ENCODE measurements at places on chromosomes 1 and 21. TPM values are rescaled to one million over a fixed set of nuclear protein-coding genes. Genes with fewer than 3 reads are reported as not detected.

SYT11 gene
- 3.6 TPM for total RNA-seq

GRCh38 chr1:77018761-77019160 is 151.5 kb downstream of the ST6GALNAC5 start:
- DNase-seq: no peak
- H3K4me3 ChIP-seq: no peak overlapping the region
- no peaks in the 10 kb centered on the region for H3K27me3 ChIP-seq

CHD5 gene
- 0.28 TPM for total RNA-seq

DNA sequence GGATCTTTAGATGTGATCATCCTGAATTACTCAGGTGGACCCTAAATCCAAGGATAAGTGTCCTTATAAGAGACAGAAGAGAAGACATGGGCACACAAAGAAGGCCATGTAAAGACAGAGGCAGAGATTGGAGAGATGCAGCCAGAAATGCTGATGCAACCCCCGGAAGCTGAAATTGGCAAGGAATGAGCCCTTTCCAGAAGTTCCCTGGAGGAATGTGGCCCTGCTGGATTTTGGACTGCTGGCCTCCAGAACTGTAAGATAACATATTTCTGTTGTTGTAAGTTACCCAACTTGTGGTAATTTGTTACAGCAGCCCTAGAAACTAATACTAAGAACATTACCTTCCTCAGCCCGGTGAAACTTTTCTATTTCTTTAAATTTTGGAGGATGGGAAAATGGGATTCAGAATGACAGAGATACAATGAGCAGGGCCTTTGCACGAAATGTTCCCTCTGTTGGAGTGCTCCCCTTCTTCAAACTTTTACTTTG is 11.2 kb upstream of the PLPP3 start:
- DNase-seq: no peak
- no peaks in the 10 kb centered on the region for H3K4me1 ChIP-seq
- H3K27me3 ChIP-seq: no peaks in the 10 kb centered on the region
- no peak overlapping the region for H3K27ac ChIP-seq
- H3K36me3 ChIP-seq: no peaks in the 10 kb centered on the region

GRCh38 chr1:211566431-211567025 is 12.4 kb downstream of the SLC30A1 start:
- H3K4me3 ChIP-seq: no peak overlapping the region
- no peaks in the 10 kb centered on the region for H3K36me3 ChIP-seq
- no peaks in the 10 kb centered on the region for H3K27me3 ChIP-seq
- H3K27ac ChIP-seq: no peak overlapping the region
- no peak for DNase-seq

DNA sequence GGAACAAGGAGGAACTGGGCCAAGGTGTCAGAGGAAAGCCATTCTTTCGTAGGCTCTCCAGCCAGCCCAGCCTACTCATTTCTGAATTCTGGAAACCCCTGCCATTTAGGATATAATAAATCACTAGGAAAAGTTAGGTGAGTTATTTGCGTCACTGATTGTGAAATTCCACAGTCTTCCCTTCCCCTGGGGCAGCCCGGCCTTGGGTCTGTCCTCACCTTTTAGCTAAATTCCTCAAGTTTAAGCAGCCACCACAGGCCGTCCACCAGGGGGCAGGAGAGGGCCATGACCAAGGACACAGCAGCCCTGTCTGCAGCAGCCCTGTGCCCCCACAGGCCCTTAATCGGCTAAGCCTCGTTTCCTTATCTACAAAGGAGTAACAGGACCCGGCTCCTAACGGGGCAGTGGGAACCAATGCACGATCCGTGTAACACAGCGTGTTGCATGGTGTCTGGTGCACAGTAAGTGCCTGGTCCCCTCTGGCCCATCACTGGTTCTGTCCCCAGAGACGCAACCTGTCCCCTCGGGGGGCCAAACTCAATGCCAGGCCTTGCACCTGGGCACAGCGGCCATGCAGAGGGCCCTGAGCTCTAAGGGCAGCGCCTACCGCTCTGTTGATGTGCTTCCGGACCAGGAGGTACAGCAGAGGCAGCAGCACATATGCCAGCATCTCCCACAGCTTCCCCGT is 18.1 kb downstream of the GPR157 start:
- no peak overlapping the region for H3K4me3 ChIP-seq
- no peaks in the 10 kb centered on the region for H3K27me3 ChIP-seq
- DNase-seq: peak; percentile 58
- no peak overlapping the region for H3K27ac ChIP-seq
- peaks cover 6% of the 10 kb centered on the region for H3K4me1 ChIP-seq

- H3K27ac ChIP-seq: no peak overlapping the region
- H3K4me3 ChIP-seq: no peak overlapping the region
- H3K4me1 ChIP-seq: no peaks in the 10 kb centered on the region
- no peaks in the 10 kb centered on the region for H3K27me3 ChIP-seq
- no peak for DNase-seq
Measured at GRCh38 chr1:60436186-60436585, 362.6 kb upstream of the C1orf87 start.

GRCh38 chr1:116453906-116454305 is 80.9 kb downstream of the ATP1A1 start:
- H3K36me3 ChIP-seq: no peaks in the 10 kb centered on the region
- H3K27me3 ChIP-seq: no peaks in the 10 kb centered on the region
- no peak for DNase-seq
- H3K4me3 ChIP-seq: no peak overlapping the region

GRCh38 chr1:206455289-206455665 is 15.0 kb upstream of the IKBKE start:
- H3K27me3 ChIP-seq: no peaks in the 10 kb centered on the region
- DNase-seq: no peak
- no peak overlapping the region for H3K4me3 ChIP-seq
- H3K36me3 ChIP-seq: peaks cover 44% of the 10 kb centered on the region
- H3K4me1 ChIP-seq: no peaks in the 10 kb centered on the region

- H3K27me3 ChIP-seq: no peaks in the 10 kb centered on the region
- DNase-seq: no peak
Measured at GRCh38 chr1:8497210-8497819, 179.4 kb downstream of the SLC45A1 start.

TTC22 gene
- 3.0 TPM for total RNA-seq

DNA sequence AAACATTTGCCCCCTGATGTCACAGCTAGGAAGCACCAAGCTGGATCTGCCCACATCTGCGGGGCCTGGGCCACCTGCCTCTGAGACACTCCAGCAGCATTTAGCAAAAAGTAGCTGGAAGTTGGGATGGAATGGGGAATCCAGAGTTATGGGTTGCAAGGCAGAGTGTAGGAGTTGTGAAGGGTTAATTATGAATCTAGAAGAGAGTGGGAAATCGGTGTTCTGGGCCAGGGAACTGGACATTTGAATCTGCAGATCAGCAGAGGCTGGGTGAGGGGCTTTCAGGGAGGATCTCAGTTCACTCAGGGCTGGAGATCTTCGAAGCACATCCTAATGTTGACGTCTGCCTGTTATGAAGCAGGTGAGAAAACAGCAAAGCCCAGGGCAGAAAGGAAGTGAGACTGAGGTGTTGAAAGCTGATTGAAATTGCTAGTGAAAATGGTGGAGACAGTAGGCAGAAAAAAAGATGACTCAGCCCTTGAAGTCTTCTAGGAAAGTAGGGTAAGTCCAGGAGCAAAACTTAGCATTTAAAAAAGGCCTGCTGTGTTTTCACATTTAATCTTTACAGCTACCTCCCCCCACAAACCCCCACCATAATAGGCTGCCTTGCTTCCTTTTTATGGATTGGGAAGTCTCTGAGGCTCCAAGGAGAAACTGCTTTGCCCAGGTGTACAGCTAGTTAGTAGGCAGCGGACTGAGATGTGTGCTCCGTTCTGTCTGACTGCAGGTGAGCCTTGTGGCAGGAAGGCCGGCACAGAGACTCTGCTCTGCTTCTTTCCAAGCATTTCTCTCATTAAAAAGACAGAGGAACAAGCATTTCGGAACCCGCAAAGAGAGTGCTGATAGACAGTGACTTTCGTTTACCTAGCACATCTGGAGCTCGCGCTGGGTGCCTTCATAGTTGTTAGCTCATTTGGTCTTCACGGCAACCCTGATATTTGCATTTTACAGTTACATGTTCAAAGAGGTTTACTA is 7.2 kb downstream of the VANGL1 start:
- no peaks in the 10 kb centered on the region for H3K27me3 ChIP-seq
- H3K36me3 ChIP-seq: peaks cover 7% of the 10 kb centered on the region
- peak; percentile 64 for DNase-seq
- no peak overlapping the region for H3K27ac ChIP-seq
- H3K4me1 ChIP-seq: peaks cover 50% of the 10 kb centered on the region

DNA sequence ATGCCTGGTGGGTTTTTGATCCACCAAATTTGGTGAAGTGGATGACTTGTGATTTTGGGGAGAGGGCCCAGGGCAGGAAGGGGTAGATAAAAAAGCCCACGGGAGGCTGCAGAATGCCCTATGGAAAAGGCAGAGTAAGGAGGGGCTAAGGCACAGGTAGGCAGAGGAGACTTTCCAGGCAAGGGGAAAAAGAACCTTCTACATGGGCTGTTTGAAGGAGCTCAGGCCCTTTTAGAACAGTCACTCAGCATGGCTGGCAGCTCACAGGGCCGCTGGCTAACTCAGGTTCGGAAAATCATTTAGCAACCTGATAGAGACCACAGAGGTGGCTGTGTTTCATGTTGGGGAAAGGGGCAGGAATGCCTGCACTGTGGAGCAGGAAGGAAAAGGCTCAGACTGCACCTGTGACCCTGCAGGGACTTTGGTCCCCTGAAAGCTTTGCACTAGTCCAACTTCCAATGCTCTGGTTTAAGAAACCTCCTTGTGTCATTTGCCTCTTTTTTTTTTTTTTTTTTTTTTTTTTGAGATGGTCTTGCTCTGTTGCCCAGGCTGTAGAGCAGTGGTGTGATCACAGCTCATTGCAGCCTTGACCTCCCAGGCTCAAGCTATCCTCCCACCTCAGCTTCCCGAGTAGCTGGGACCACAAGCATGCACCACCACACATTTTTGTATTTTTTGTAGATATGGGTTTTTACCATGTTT is 58.5 kb upstream of the ENAH start:
- H3K36me3 ChIP-seq: no peaks in the 10 kb centered on the region
- no peaks in the 10 kb centered on the region for H3K4me1 ChIP-seq
- H3K27me3 ChIP-seq: no peaks in the 10 kb centered on the region
- no peak overlapping the region for H3K27ac ChIP-seq
- no peak for DNase-seq

DNA sequence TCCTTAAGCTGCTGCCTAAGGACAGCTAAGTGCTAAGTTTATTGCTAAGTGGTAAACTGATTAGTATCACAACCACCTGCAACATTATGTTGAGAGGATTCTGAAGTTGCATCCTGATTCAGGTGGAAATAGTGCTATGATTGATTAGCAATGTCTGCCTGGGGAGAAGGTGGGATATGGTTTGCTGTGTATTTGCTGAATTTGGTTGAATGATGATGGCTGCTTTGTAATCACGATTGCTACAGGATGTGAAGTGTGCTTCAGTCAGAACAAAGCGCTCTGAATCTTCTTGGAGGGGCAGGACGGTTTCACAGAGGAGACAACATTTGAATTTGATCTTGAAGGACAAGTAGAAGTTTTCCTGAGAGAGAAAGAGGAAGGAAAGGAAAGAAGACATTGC is 226.0 kb downstream of the ST6GALNAC3 start:
- H3K27me3 ChIP-seq: no peaks in the 10 kb centered on the region
- H3K4me1 ChIP-seq: no peaks in the 10 kb centered on the region
- no peak overlapping the region for H3K4me3 ChIP-seq
- no peak overlapping the region for H3K27ac ChIP-seq

DNA sequence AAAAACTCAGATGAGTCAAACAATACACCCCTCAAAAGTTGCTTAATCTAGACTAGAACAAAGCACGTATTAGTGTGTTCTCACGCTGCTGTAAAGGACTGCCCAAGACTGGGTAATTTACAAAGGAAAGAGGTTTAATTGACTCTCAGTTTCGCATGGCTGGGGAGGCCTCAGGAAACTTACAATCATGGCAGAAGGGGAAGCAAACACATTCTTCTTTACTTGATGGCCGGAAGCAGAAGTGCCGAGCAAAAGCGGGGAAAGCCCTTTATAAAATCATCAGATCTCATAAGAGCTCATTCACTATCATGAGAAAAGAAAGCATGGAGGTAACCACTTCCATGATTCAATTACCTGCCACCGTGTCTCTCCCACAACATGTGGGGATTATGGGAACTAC is 10.1 kb downstream of the JAM2 start:
- no peaks in the 10 kb centered on the region for H3K4me1 ChIP-seq
- no peaks in the 10 kb centered on the region for H3K36me3 ChIP-seq
- no peak overlapping the region for H3K27ac ChIP-seq
- no peak for DNase-seq
- H3K4me3 ChIP-seq: no peak overlapping the region

- peaks cover 36% of the 10 kb centered on the region for H3K36me3 ChIP-seq
- no peaks in the 10 kb centered on the region for H3K27me3 ChIP-seq
Measured at GRCh38 chr1:205615789-205616188, 16.0 kb downstream of the ELK4 start.

DNA sequence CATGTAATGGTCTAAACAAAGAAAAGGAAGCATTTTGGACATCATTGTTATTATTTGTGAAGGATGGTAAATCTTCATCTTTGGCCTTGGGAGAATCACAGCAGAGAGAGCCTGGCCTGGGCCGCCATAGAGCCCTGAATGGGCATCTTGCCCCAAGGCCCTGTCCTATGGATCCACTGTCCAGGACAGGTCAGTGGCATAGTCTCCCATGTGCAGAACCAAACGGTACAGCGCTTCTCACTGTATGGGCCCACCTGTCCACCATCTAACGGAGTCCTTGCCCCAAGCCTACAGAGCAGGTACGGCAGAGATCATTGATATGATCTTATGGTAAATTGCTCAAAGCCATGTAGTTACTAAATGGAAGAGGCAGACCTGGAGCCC is 185.7 kb downstream of the FOXD2 start:
- no peaks in the 10 kb centered on the region for H3K4me1 ChIP-seq
- H3K27ac ChIP-seq: no peak overlapping the region
- no peak for DNase-seq

FCN3 gene
- 0.47 TPM for total RNA-seq

DNA sequence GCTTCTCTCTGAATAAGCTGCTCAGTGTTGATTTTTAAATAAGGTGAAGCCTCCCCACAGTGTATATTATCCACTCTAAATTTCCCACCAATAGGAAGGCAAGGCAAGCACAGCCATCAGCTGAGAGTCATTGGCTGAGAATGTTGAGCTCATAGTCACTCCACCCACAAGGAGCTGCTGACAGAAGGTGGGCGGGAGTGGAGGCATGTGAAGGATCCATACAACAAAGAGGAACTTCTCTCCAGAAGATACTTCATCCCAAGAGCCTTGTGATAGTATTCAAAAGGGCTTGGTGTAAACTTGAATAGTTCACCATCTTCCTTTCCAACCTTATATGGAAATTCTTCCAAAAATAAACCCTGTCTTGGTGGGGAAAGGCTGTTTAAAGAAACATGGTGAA is 42.8 kb downstream of the SAMD13 start:
- H3K4me1 ChIP-seq: no peaks in the 10 kb centered on the region
- H3K27me3 ChIP-seq: no peaks in the 10 kb centered on the region
- H3K4me3 ChIP-seq: no peak overlapping the region
- H3K27ac ChIP-seq: no peak overlapping the region
- DNase-seq: no peak
